ENCODE measurements at places on chromosomes 1 and 21. TPM values are rescaled to one million over a fixed set of nuclear protein-coding genes. Genes with fewer than 3 reads are reported as not detected.
A peak's percentile ranks its signal among the peaks of the same experiment; 100 is the strongest.

The LTN1 gene
- 3.5 TPM for total RNA-seq

The KRTAP7-1 gene
- not detected for total RNA-seq

The AKR7A3 gene
- 82.8 TPM for total RNA-seq

DNA sequence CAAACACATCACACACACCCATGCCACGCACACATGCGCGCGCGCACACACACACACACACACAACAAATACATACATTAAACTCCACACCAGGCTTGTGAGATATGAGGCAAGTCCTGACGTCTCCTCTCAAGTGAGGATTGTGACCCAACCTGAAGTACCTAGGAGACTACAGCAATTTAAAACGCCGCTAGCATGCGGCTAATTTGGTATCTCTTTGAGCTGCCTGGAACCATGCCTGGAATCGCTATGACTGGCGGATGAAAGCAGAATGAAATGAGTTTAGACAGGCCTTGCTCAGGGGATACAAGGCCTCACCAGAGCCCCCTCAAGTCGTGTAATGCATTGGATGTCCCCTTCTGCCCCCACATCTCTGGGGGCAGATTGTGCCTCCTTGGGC lies 1.6 kb upstream of the RAB7B start:
- peak; percentile 72 for DNase-seq

- DNase-seq, result no peak
Observed at GRCh38 chr1:186155594-186155993, 219.5 kb downstream of the TPR start.

DNA sequence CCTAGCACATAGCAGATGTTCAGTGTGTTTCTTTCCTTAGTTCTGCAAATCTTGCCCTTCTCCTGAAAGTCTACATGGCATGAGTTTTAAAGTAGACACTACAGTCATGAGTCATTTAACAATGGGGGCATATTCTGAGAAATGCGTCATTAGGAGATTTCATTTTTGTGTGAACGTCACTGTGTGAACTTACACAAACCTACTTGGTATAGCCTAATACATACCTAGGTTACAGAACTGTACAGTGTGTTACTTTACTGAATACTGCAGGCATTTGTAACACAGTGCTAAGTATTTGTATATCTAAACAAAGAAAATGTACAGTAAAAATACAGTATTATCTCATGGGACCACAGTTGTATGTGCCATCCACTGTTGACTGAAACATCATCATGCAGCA lies 10.0 kb downstream of the TTF2 start:
- DNase-seq, result no peak

- no peak for DNase-seq
Observed at GRCh38 chr1:53380296-53380695, 52.4 kb upstream of the LRP8 start.

GRCh38 chr1:25198663-25199252 lies 33.5 kb downstream of the SYF2 start:
- peak; percentile 53 for DNase-seq

GRCh38 chr1:68100571-68100970 lies 50.1 kb upstream of the DIRAS3 start:
- no peak for DNase-seq

GRCh38 chr1:158691907-158692306 lies 5.4 kb upstream of the SPTA1 start:
- DNase-seq, result no peak

GRCh38 chr1:67816095-67816475 lies 17.2 kb downstream of the GNG12 start:
- peak; percentile 56 for DNase-seq

GRCh38 chr21:45470087-45470515 lies 65.1 kb downstream of the COL18A1 start:
- DNase-seq, result no peak

DNA sequence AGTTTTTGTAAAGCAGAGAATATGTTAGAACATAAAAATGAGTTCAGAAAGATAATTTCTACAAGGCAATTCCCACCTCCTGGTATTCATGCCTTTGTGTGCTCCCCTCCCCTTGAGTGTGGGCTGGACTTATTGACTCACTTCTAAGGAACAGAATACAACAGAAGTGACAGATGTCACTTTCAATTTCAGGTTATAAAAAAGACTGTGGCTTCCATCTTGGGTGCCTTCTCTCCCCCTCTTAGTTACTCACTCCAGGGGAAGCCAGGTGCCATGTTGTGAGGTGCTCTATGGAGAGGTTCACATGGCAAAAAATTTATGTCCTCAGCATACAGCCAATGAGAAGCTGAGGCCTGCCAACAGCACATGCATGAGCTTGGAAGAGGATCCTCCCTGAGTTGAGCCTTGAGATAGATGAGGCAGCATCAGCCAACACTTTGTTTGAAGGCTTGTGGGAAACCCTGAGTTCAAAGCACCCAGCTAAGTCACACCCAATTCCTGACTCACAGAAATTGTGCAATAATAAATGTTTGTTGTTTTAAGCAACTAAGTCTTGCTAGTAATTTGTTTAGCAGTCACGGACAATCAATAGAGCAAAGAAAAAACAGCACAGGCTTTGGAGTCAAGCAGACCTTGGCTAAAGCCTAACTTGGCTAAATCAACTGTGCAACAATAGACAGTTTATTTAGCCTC lies 73.5 kb upstream of the NGF start:
- peak; percentile 18 for DNase-seq

DNA sequence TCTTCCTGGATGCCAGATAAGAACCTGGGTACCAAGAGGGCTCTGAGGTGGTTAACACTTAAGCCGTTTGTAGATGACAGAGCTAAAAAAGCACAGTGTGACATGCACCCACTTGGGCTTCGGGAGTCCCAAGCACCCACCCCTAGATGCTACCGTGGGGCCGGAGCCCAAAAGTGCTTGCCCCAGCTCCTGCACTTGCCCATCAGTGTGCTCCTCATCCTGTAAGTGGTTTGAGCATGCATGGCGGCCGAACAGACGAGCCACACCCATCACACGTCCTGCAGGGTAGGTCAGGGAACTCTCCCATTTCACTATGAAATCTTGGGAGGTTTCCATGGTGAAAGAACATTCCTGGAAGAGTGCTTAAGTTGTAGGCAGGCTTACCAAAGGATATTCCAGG lies 158.9 kb upstream of the TNR start:
- no peak for DNase-seq

- no peak for DNase-seq
Observed at GRCh38 chr1:50940291-50940690, 19.8 kb downstream of the FAF1 start.

DNA sequence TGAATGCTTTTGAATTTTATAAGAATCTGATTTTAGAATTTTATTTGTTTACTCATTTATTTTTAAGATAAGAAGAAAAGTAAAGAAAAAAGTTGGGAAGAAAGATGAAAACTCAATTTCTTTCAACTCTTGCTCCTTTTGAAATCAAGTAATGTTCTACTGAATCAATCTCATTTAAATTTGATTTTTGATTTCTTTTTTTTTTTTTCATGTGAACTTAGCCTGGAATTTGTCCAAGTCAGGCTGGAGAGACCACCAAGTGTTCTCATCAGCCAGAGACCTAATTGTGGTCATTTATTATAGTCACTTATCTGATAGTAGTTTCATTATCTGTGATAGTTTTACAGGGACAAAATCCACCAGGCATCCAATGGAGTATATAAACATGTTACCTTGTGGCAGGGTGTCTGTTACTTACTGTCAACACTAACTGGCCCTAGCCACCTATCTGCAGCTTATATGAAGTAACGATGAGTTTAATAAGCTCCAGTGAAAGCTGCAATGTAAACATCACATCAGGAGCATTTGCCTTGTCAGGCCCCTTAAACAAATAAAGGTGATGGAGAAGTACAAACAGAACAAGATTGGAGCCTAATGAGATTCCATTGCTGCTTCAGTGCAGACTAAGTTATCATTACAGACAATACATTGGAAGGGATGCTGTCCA lies 39.2 kb downstream of the HLX start:
- no peak for DNase-seq
